ENCODE measurements at places on chromosomes 3 and 15.

- no peak for DNase-seq
These were observed 142.8 kb downstream of the CNTN6 start for GRCh38 chr3:1235526-1236120.

- DNase-seq, result no peak
These were observed 812.3 kb downstream of the NSUN3 start for GRCh38 chr3:94875149-94875548.

GRCh38 chr3:143070977-143071551, 48.5 kb upstream of the CHST2 start:
- no peak for DNase-seq

DNA sequence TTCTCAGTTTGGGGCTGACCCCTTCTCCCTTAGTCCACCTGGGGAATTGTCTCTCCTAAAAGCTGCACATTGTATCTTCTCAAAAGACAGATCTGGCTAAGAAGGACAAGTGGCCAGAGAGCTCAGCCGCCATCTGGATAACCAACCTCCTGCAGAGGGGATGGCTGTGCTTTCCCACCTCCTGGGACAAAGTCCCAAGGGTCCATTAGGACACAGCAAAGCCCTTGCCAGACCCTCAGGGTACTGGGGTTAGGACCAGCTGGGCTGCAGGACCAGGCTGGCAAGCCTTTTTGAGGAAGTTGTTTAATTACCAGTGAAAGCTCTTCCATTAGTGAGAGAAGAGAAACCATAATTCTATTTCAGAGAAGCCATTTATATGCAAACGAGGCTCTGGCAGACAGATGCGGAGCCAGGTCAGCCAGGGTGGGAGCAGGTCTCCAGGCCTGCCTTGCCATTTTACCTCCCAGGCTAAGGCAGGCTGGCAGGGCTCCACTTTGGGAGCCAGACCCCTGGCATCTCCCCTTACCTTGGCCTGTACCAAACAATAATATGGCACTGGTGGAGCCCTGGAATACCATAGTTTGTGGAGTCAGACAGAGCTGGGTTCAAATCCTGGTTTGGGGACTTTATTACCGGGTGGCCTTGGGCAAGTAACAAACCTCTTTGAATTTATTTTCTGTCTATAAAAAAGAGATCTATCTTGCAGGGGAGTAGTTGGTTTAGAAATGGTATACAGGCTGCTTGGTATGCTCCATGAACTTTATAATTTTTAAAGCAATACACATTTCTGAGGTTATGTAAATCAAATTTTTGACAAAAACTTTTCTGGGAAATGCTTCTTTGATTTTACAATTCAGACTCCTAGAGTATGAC, 17.9 kb downstream of the SHF start:
- no peak for DNase-seq

- peak; percentile 8 for DNase-seq
These were observed 1.6 kb downstream of the RFTN1 start for GRCh38 chr3:16511681-16512434.

DNA sequence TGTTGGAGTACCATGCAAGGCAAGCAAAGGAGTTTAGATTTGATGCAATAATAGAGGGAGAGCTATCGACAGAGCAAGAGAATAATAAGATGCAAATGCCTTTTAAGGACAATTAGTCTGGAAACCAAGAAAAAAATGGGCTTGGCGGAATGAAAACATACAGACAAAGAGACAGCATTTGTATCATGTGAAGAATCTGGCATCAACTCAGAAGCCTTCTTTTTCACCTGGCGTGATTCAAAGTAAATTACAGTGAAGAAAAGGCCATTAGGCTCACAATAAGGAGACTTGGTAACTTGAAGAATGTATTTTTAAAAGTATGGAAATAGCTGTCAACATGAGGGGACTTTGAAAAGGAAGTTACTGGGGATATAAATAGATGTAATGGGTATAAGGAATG, 521.2 kb upstream of the GOLIM4 start:
- no peak for DNase-seq

- no peak for DNase-seq
These were observed 305.6 kb upstream of the STT3B start for GRCh38 chr3:31227131-31227562.

DNA sequence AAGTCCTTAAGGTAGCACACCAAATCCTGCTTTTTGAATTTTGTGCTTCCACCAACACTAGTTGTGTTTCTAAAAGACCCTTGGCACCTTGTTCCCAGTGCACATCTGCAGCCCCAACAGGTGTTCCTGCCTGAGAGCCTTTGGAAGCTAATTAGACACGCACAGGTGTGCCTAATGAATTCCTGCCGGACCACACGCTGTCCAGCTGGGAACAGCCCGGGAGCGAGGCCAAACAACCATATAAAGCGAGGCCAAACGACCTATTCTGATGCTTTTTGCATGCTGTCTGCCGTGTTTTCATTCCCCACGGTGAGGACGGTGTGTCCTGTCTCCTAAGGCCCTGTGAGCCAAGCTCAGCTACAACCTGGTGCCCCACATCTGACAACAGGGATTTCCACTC, 99.5 kb downstream of the ATG7 start:
- DNase-seq, result no peak

DNA sequence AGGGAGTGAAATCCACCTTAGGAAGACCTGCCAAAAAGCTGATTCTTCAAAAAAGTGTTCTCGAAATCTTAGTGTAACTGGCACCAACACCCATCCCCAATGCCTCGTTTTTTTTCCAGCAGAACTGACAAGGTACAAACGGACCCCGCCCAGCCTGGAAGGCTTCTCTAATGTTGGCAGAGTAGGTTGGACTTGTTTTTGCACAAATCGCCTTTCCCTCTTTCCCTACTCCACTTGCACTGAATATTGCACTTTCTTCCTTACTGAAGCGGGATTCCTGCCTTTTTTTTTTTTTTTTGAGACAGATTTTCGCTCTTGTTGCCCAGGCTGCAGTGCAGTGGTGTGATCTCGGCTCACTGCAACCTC, 544 bp upstream of the TIMMDC1 start:
- peak; percentile 28 for DNase-seq

DNA sequence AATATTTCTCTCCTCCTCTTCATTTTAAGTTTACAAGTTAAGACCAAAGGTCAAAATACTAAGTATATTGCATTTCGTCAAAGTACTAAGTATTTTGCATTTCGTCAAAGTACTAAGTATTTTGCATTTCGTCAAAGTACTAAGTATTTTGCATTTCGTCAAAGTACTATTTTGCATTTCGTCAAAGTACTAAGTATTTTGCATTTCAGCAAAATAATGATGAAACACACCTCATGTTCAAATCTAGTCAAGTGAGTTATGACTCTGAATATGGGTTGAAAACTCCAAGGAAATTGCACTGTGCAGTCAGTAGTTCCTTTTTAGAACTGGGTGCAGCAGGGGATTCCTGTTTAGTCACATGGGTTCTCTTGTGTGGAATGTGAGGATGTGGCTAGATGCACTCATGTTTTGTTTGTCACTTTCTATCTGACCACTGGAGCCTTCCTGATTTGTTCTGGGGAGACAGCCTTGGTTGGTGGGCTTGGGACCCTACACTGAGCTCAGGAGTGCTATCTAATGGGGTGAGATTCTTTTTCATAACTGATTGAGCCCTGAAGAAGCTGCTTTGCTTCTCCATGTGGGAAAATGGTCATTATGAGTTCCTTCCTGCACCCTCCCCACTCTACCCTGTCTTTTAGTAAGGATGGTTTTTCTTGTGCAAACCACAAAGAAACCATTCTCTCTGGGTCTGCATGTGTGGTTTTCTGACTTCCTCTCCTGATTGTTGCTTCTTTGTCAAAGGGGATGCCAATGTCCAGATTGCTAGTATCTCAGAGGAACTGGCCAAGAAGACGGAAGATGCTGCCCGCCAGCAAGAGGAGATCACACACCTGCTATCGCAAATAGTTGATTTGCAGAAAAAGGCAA, 73.4 kb downstream of the CCK start:
- DNase-seq, result no peak

GRCh38 chr3:192417559-192418055, 309.7 kb downstream of the FGF12 start:
- DNase-seq, result no peak

Measured in DMS79 treated with DMSO at 0.1 percent for 48 hours (cell line).